Memory B cell (primary cell): ENCODE measurements at places on chromosomes 4 and X.
A peak's percentile ranks its signal among the peaks of the same experiment; 100 is the strongest.

DNA sequence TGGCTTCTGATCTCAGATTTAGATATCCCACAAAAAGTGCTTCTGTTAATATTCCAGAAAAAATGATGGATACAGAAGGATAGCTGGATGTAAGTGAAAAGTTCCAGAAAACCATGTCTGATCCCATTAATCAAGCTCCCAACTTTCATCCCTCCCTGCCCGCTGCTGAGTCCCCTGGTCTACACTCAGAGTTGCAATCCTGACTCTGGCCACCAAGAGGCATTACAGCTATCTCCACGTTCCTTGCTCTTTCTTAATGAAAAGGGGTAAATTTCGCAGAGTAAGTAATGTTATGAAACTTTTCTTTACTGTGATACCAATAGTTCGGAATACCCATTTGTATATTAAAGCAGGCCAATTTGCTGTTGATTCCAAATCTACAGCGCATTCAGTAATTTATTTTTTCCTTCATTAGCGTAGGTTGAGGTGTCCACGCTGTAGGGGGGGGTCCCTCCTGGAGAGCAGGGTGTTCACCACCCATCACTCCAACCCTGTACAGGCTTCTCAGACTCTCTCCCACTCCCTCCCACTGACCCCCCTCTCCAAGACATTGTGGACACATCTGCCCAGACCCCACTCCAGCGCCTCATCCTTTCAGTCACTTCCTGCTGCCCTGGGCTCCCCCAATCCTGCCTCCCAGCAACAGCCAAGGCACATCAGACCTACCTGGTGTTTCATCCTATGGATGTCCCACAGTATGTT lies 55.1 kb downstream of the RAB40A start:
- no peak for DNase-seq

GRCh38 chrX:153406011-153406410 lies 4.9 kb upstream of the PNMA6E start:
- no peak for DNase-seq

GRCh38 chr4:152590179-152591031 lies 54.5 kb upstream of the FBXW7 start:
- no peak for DNase-seq

- DNase-seq, result no peak
Measured at GRCh38 chr4:3836756-3837601, 70.8 kb downstream of the ADRA2C start.

GRCh38 chrX:31038575-31039326 lies 33.1 kb downstream of the FTHL17 start:
- peak; percentile 11 for DNase-seq

- peak; percentile 25 for DNase-seq
Measured at GRCh38 chr4:40462326-40462725, 127.2 kb downstream of the CHRNA9 start.

DNA sequence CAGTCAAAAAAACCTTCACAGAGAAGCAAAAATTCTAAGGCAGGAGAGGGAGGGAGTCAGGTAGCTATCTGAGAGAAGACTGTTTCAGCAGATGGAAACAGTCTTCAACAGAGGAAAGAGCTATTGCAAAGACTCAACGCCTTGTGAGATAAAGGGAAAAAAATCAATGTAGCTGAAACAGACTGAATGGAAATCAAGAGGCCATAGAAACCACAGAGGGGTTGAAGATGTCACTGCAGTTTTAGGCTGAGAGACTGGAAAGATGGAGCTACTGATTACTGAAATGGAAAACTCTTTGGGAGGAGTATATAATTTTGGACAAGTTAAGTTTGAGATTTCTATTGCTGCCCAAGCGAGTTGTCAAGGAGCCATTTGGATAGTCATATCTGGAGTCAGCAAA lies 28.4 kb upstream of the CXCL8 start:
- DNase-seq, result no peak

GRCh38 chrX:149819371-149819770 lies 37.6 kb downstream of the MAGEA9 start:
- no peak for DNase-seq

DNA sequence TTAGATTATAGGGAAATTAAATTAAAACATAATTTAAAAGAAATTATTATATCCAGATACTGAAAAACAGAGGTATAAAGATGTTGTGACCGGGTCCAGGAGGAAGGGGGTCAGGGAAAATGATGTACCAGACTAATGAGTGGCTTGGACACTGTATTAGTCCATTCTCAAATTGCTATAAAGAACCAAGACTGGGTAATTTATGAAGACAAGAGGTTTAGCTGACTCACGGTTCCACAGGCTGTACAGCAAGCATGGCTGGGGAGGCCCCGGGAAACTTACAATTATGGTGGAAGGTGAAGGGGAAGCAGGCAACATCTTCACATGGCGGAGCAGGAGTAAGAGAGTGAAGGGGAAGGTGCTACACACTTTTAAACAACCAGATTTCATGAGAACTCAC lies 3.4 kb upstream of the FAM9B start:
- DNase-seq, result no peak

DNA sequence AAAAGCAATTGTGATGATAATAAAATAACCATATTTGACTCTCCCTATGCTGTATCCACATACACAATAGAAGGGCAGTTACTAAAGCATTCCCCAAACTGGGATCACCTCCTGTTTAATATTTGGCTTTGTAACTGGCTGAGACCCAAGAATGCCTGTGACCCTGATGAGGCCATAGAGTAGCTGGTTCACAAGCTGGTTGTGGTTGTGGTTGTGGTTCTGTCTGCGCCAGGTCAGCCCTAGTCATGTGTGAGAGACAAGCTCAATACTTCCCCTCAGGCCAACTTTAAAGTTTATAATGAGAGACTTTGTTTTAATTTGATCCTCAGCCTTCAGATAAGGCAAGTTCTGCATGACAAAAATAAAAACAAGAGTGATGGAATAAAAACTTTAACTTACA lies 209.9 kb downstream of the PARM1 start:
- no peak for DNase-seq

DNA sequence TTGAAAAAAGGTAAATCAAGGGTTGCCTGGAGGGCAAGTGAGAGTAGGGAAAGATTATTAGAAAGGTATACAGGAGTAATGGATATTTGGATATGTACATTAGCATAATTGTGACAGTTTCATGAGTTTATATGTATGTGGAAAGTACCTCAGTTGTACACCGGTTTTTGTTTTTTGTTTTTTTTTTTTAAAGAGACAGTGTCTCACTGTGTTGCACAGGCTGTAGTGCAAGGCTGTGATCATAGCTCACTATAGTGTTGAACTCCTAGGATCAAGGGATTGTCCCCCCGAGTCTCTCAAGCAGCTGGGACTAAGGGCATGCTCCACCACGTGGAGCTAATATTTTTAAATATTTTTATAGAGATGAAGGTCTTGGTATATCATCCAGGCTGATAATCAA lies 15.3 kb upstream of the HPGD start:
- DNase-seq, result no peak

DNA sequence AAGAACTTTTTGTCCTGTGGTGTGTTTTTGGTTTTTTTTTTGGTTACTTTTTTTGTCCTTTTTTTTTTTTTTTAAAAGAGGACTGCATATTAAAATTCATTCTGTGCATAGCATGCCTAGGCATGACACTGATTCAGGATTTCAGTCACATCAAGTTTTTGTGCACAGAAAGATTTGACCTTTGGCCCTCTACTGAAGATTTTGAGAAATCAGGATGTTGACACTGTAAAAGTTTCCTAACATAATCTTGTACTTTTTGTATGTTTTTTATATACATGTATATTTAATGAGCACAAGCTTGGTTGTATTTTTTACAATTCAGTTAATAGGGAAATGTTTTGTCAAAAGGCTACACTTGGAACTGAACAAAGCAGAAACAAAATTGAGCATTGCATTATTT lies 100.0 kb upstream of the DDX3X start:
- DNase-seq, result no peak

DNA sequence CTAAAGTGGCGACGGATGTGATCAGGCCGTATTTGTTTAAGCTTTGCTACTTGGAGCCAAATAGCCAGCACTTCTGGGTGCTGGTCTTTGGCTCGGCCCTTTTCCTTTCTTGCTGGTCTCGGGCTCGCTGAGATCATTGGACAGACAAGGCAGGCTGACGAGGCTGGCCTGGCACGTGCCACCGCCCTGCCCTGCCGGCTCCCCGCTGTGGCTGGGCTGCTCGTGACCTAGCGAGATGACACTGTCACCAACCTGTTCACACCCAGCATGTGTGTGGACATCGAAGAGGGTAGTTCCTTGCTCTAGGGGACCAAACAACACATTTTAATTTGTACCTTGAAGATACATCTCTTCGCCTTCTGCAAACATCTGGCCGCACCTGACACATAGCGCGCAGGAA lies 98.0 kb downstream of the ABLIM2 start:
- no peak for DNase-seq
